ENCODE measurements at places on chromosomes 5 and 9.

GRCh38 chr5:168307925-168308584, 16.6 kb downstream of the WWC1 start:
- no peak for DNase-seq

GRCh38 chr9:13689925-13690324, 410.4 kb upstream of the MPDZ start:
- no peak for DNase-seq

GRCh38 chr9:82488313-82489200, 500.0 kb downstream of the SPATA31D1 start:
- DNase-seq: no peak

GRCh38 chr5:150144246-150144801, 11.3 kb downstream of the PDGFRB start:
- no peak for DNase-seq

GRCh38 chr9:114207034-114207810, 51.9 kb downstream of the COL27A1 start:
- DNase-seq: no peak

DNA sequence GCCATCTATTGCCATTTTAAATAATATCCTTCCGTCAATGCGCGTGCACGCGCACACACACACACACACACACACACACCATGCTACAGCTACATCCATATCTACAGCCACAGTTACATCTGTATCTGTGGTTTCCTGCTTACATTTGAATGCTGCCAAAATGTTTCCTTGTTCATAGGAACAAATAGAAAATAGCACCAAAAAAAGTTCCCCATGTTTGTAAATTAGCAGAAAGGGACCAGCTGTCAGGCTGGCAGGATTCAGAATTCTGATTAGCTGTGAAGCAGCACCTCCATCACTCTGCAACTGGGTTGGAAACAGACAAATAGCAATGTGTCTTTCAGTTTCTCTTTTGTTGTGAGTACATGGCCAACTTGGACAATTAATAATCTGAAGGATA, 601.5 kb downstream of the IRX1 start:
- peak; percentile 2 for DNase-seq

GRCh38 chr9:2243666-2244555, 228.8 kb downstream of the SMARCA2 start:
- DNase-seq: no peak

DNA sequence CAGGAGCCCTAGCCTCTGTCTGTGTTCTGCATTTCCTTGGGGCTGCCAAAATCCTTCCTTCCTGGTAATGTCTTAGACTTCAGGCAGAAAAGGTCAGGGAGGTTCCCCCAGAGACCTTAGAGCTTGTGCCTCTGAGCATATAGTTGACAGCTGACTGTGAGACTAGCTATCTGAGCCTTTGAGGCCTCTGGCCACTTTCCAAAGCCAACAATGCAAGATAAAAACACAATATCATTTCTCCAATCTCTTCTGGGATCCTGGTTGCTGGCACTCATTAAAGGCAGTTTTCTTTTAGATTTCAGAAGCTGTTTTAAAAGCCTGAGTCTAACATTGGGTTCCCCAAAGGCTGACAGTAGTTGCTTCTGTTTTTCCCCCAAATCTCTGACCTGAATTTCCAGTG, 13.2 kb upstream of the GLRA1 start:
- no peak for DNase-seq

DNA sequence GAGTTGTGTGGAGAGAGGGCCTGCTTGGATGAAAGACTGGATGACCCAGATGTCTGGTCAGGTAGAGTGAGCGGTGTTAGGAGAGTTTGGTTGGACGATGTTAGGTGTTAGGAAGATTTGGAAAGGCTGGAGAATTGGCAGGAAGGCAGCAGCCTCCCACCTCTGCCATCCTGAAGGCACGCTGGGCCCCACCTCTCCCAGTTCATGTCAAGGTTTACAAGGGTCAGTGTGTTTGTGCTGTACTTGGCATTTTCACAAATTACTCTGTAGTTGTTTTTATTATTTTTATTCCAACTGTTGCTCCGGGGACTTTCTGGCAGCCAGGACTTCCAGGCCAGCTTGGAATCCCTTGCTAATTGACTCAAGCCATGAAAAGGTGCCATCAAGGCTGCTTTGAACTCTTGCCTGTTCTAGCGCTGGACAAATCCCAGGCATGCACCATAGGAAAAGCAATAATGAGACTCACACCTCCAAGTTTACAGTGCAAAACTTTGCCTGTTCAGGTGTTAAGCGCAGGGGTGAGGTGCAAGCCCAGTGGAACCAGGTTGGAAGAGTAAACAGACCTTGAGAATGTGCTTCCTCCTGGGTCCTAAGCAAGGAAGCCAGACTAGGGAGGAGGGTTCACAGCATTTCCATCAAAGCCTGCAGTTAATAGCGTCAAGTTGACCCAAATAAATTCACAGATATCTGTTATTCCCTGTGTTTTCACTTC, 41.7 kb upstream of the KLF9 start:
- no peak for DNase-seq

- no peak for DNase-seq
These were observed 8.4 kb downstream of the FLT4 start for GRCh38 chr5:180640861-180641565.

DNA sequence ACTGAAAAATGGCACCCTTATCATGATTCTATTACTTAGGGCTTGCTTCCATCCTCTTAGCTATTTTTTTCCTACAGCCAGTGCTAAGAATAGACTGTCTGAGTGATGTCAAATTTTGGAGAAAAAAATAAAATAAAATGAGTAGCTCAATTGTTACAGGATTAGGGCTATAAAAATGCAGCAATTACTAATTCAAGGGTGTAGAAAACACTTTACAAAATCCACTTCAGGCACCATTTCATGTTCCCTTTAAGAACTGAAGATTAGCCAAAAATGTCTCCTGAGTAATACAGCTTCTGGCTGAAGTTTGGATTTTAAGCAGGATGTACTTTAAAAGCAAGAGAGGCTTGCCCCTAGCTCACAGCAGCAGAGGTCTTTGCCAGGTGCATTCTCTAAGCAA, 240.5 kb upstream of the IRX1 start:
- DNase-seq: no peak

GRCh38 chr5:27087747-27088146, 49.4 kb upstream of the CDH9 start:
- no peak for DNase-seq

- no peak for DNase-seq
These were observed 32.1 kb downstream of the FOXI1 start for GRCh38 chr5:170137694-170138214.

DNA sequence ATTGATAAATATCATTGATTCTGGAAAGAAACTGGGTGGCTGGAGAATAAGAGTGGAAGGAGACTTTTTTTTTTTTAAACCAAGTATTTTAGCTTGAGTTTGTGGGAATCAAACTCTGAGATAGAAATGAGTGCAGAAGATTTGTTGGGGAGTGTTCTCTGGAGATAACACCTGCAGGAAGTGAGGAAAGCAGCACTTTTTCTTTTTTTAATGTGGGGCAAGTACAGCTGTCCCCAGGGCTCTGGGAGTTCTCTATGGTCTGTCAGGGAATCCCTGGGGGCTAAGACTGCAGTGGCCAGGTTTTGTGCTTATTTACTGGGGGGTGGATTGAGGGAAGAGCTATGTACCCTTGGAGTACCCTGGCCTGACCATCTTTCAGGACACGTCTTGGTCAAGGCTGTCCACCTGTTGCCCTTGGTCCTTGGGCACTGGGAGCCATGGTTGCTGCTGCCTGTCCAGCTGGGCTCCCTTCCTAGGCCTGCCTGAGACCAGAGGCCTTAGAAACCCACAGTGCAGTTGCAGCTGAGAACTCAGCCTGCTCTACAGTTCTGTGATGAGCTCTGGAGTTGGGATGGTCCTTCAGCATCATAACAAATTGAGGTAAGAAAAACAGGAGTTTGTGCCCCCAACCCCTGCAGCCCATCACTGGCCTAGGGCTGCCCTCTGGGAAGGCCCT, 85.8 kb downstream of the PHAX start:
- DNase-seq: peak; percentile 65

DNA sequence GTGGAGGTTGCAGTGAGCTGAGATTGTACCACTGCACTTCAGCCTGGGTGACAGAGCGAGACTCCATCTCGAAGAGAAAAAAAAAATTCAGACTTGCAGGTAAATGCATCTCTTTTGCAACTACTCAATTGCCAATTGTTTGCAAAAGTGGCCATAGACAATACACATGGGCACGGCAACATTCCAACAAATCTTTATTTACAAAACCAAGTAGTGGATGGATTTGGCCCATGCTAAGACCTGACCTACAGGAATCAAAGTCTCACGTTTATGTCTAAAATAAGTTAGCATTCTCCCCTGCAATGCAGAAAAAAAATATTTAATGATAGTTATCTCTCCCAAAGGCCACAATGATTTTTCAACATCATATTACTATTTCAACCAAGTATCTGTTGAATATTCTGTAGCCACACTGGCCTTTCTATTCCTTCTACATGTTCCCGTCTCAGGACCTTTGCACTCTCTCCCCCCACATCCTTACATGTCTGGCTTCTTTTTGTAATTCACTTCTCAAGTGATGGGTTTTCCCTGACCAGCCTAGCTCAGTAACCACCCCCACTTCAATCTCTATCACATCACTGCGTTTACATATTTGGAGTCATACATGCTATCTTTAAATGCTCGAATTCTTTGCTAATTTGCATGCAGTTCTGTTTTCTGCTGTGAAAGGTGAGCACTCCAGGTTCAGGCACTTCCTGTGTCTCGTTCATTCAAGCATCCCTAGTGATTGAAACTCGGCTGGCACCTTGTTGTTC, 54.2 kb downstream of the FNBP1 start:
- no peak for DNase-seq

DNA sequence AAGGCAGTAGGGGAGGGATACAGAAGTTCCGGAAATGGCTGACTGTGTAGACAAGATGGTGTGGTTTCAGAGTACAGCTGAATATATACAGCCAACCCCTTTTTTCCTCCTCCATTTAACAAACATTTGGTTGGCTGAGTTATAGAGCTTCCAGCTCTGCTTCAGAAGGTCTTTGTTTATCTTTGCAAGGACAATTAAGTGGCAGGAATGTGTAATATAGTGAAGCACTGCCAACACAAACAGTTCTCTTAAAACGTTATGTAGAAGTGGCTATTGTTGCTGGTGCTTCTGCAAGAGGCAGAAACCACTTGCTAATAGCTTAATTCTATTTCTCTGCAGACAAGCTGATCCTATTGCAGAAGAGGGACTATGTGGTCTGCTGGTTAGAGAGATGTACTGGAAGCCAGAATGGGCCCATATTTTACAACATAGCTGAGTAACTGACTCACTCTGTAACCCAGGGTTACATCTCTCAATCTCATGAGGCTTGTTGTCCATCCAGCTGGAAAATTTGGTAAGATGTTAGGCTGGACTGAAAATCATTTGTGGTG, 62.7 kb upstream of the OSMR start:
- no peak for DNase-seq

DNA sequence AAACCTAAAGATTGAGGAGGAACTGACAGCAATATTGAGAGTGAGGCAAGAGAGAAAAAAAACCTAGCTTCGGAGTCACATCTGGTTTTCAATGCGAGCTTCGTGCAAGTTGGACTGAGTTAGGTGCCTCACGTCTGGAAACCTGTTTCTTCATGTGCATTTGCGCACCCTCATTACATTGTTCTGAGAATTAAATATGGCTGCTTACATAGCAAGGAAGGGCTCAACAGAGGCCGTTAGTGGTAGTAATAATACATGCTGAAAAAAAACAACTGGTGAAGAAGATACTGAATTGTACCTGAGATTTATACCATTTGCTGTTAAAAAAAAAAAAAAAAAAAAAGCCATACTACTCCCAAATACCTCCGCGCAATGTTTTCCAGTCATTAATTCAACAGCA, 18.6 kb downstream of the DNAJA1 start:
- no peak for DNase-seq
